ENCODE measurements at places on chromosomes 2 and 18.

DNA sequence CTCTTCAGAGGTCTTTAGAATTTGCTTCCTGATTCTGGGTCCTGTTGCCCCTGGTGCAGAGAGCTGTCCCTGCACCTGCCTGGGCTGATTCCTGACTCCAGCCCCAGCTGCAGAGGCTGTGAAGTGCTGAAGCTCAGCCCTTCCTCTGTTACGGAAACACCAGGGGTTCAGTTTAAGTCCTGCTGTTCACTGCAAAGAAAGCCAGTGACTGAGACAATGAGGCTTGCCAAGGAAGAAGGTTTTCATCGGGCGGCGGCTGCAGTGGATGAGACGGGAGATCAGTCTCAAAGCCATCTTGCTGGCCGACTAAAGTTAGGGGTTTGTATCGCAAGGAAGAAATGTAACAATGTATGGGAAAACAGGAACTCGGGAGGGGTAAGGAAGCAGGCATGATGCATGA, 142.4 kb upstream of the ZNF236 start:
- DNase-seq: no peak

- no peak for DNase-seq
Observed at GRCh38 chr2:36549165-36549574, 48.8 kb downstream of the FEZ2 start.

GRCh38 chr18:53798516-53798915, 426.0 kb downstream of the MBD2 start:
- no peak for DNase-seq

- DNase-seq: no peak
Observed at GRCh38 chr18:58721566-58722239, 50.4 kb downstream of the MALT1 start.

DNA sequence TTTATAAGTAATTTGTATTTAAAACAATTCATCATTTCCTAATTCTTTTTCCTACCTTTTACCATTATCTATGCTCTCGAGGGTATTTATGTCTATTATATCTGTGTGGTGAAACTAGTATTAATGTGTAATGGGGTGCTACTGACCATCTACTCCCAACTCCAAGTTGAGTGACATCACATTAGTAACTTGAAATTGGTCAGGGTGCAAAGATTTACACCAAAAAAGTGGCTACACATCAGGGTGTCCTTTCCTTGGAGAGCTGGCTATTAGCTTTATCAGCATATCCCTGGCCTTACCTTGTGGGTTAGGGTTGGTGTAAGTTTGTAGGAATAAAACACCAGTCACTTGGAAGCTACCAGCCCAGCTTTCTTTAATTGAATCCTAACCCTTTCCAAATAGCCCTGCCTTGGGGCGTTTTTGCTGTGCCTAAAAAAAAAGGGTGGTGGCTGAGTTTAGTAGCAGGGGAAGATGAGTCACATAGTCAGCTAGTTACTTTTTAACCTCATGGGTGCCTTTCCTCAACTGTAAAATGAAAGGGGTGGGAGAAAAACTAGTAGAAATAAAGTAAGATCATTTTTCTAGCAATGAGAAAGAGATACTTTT, 14.0 kb downstream of the ANXA4 start:
- no peak for DNase-seq

DNA sequence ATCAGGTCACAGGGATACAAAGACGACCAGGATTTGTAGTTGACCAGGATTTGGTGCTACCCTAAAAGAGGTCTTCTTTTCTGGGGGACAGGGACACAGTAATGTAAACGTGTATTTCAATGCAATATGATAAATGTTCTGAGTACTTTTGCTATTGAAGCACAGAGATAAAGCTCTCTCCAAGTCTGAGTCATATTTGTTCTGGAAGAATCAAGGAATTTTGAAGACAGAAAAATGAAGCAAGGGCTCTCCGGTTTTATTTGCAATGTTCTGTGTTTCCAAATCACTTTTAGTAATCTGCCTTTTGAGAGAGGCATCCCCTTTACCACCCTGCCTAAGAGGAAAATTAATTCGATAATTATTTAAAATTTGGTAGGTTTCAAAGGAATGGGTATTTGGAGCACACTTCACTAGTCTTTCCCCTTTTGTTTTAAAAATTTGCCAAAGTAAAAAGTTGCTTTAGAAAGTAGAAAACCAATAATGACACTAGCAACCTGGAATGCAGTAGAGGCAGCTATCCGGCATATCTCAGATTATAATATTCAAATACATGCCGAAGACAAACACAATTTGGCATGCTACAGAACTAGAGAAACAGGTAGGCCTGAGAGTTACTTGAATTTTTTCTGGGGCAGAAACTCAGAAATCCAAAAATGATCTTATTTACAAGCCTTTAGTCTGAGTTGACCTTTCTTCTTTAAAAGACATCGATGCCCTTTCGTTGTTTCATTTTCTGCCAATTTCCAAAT, 82.7 kb downstream of the MREG start:
- no peak for DNase-seq

DNA sequence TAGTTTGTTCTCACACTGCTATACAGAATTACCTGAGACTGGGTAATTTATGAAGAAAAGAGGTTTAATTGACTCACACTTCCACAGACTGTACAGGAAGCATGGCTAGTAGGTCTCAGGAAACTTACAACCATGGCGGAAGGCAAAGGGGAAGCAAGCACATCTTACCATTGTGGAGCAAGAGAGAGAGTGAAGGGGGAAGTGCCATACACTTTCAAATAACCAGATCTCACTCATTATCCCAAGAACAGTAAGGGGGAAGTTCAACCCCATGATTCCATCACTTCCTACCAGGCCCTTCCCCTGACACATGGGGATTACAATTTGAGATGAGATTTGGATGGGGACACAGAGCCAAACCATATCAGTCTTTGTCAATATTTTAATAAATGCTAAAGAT, 5.0 kb upstream of the CRYGB start:
- DNase-seq: no peak

- no peak for DNase-seq
Observed at GRCh38 chr2:30663321-30663720, 143.9 kb downstream of the CAPN13 start.

- no peak for DNase-seq
Observed at GRCh38 chr18:27966881-27967280, 210.0 kb downstream of the CDH2 start.

DNA sequence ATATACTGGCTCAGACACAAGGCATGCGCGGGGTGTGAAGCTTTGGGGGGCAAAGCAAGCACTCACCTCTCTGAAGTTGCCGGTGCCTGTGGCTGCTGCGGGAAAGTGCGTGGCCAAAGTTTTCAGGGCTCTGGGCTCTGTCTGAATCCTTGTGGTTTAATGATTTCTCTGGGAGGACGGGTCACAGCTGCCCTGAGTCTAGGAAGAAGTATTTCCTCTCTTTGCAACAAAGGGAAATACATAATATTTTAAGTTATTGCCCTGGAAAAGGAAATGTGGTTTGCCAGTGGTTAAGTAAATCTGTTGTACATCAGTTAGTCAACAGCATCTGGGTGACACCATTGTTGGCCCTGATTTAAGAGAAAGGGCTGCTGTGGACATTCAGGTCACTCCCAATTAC, 56.7 kb upstream of the ZDBF2 start:
- DNase-seq: no peak

GRCh38 chr2:119255760-119256581, 32.3 kb downstream of the STEAP3 start:
- no peak for DNase-seq

DNA sequence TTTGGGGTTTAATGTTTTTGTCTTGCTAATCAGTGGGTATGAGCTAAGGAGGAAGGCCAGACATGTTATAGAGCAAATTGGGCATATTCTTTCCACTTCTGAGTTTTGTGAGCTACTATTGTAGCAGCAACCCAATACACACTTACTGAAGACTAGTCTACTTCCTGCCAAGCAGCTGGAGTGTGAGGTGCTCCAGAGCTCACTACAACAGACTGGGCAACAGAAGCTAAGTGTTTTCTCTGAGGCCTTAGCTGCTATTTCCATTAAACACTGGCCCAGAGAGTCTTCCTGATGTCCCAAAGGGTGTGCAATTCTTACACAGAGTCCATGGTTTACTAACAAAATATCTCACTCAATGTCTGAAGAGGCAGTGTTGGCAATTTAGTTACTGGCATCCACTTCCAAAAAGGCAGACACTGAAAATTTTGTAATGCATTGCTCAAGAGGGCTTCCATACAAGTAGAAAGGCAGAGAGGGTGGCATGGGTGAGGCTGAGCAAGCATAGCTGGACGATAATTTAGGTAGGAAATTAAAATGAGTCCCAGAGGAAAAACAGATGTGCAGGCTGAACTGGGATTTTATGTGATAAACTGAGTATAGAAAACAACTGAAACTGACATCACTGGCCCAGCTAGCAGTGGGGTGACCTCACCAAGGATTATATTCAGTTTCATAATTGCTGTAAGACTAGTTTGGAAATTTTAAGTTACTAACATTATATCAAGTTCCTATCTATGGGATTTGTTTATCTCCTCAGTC, 68.6 kb downstream of the ZC3H6 start:
- DNase-seq: no peak
